ENCODE measurements at places on chromosomes 2 and 18.
A peak's percentile ranks its signal among the peaks of the same experiment; 100 is the strongest.

DNA sequence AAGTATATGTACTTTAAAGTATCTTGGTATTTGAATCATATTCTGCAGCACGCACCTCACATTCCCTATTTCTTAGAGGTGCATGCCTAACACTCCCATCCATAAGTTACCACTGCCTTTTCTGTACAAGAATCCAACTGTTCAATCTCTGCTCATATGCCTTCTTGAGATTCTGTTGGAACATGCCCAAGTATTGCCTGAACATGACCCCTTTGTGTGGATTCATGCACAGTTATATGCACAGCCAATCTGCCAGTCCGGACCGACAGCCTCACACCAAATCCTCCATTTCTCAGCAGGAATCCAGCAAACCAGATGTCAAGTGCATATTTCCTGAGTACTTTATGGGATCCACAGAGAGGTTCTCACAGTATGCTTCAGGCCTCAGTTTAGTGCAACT is 222.0 kb downstream of the TMEM182 start:
- DNase-seq: peak; percentile 72

- no peak for DNase-seq
Observed at GRCh38 chr18:28715206-28715605, 538.3 kb upstream of the CDH2 start.

- no peak for DNase-seq
Observed at GRCh38 chr2:218002143-218002844, 501 bp downstream of the TNS1 start.

DNA sequence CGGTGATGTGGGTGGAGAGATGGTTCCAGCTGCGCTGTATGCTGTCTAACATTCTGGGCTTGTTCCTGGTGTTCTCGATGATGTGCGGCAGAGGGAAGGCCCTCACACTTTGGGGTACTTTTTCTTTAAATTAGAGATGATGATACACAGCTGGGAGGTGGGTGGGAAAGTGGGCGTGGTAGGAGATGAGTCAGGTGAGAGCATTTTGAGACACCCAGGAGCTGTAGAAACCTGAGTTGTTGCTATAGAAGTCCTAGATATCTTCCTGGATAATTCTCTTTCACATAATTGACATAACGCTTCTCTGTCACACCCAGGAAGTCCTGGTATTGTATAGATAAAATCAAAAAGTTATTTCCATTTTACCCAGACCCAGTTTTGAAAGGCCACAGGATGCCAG is 103.8 kb upstream of the ALKAL2 start:
- no peak for DNase-seq

- DNase-seq: no peak
Observed at GRCh38 chr2:62971936-62972335, 78.7 kb upstream of the OTX1 start.

- DNase-seq: no peak
Observed at GRCh38 chr2:54814389-54815147, 91.1 kb downstream of the EML6 start.

DNA sequence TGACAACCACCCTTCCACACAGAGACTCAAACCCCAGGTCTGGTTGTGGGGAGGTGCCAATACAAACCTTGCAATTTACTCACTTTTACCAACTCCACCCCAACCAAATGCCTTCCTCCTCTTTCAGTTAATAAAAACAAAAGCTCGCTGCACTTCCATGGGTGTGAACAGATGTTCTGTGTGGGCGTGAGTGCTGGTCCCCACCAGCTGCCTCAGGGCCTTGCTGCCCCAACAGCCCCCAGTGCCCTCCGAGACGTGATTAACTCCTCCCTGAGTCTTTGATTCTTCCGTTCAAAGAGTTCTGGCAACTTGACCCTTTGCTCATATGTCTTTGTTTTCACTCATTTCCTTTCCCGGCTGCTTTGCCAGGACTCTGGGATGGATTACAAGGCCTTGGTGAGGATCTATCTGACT is 258.9 kb upstream of the CXCR4 start:
- peak; percentile 68 for DNase-seq

- no peak for DNase-seq
Observed at GRCh38 chr2:121960251-121960650, 204.8 kb downstream of the TSN start.

- DNase-seq: no peak
Observed at GRCh38 chr2:8915941-8916340, 78.5 kb upstream of the KIDINS220 start.

DNA sequence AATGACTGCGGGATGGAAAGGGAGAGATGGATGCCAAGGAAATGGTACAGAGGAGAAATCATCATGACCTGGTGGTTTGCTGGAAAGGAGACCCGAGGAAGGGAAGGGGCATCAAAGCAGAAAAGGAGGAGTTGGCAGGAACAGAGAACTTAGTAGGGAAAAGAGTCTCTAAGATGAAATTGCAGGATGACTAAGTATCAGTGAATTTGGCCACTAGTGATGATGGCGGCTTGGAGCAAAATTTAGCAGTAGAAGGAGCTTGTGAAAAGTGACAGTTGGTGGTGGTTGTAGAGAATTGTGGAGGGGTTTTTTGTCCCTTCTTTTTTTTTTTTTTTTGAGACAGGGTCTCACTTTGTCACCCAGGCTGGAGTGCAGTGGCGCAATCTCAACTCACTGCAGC is 10.1 kb downstream of the METAP1D start:
- no peak for DNase-seq

DNA sequence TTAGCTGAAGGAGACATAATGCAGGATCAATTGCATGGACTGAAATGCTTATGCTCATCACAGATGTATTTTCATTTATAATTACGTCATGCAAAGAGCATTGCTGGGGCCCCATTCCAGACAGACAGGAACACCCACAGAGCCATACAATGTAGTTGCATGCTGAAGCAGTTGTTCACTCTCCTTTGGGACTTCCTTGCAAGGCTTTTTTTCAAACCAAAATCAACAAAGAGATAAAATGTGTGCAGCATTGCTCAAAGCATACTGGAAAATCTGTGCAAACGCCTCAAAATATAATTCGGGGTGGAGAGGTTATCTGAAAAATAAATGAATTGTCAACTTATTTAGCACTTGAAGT is 463.2 kb downstream of the CDH2 start:
- DNase-seq: no peak

- DNase-seq: no peak
Observed at GRCh38 chr2:66840321-66841002, 405.5 kb downstream of the MEIS1 start.

DNA sequence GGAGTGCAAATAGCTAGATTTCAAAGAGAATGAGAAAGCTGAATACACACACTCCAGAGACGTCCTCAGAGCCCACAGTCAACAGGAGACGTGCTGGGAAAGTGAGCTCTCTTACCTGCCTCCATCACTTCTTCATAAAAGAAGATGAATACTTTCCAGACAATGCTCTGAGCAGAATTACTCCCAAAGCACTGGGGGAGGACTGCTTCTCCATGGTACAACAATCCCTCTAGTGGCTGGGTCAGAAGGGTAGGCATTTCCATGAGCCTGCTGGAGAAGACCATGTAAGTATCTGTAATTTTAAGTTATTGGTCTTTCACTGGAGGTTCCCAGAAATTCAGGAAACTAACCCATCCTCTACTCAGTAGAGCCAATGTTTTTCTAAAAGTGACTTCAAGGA is 190.3 kb downstream of the RBM43 start:
- DNase-seq: no peak

DNA sequence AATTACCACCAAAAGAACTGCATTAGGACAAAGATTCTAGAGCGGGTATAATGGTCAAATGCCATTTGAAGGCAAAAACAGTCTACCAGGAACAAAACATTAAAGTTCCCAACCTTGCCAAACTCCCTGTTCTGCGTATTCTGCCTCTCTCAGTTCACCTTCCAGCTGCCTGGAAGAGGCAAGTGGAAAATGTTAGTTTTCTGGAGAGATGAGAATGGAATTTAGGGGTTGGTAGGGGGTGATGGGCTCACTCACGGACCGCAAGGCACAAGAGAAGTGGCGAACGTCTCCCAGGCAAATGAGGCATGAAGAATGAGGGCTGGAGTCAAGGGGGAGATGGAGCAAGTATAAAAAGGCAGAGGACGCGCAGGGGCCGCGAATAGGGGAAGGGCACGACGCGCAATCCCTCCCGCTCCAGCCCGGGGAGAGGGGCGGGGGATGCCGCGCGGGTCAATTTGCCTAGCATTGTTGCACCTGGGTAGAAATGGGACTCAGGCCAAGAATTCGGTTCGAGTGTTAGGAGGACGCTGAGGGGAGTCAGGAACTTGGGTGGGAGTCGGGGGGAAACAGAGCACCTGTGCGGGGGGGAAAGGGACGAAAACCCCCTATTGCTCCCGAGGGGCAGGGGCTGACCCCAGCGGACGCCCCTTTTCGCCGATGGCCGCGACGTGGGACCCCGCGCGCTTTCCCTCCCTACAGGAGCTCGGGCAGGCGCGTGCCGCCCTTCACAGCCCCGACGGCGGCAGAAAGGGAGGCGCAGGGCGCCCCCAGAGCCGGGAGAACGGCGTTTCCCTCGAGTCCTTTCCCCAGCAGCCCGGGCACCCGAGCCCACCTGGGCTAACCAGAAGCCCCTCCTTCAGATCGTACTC is 573 bp downstream of the PAIP2B start:
- no peak for DNase-seq

GRCh38 chr2:51065276-51065675 is 33.3 kb upstream of the NRXN1 start:
- DNase-seq: no peak

GRCh38 chr18:10353791-10354190 is 100.6 kb upstream of the APCDD1 start:
- DNase-seq: peak; percentile 59

GRCh38 chr2:231394211-231395141 is 1.0 kb upstream of the B3GNT7 start:
- no peak for DNase-seq

GRCh38 chr2:20156076-20156759 is 68.7 kb downstream of the SDC1 start:
- DNase-seq: no peak

DNA sequence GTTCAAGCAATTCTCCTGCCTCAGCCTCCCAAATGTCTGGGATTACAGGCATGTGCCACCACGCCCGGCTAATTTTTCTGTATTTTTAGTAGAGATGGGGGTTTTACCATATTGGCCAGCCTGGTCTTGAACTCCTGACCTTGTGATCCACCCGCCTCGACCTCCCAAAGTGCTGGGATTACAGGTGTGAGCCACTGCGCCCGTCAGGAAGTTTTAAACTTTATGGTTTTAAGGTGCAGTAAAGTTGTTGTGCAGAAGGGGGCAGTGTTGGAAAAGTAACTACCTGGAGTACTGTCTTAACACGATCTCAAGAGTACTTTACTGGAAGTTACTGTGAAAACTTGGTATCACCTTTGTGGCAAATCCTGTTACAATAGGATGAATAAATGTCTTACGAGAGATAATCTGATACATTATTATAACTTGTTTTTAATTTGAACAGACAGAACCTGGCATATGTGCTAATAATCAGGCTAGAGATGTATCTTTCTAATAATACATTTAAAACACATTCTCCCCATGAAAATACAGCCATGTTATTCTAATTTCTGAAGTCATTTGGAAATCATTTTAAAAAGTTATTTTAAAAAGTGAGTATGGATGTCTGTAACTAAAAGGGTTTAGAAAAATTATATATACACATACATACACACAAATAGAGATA is 10.8 kb downstream of the SPDYA start:
- DNase-seq: no peak

DNA sequence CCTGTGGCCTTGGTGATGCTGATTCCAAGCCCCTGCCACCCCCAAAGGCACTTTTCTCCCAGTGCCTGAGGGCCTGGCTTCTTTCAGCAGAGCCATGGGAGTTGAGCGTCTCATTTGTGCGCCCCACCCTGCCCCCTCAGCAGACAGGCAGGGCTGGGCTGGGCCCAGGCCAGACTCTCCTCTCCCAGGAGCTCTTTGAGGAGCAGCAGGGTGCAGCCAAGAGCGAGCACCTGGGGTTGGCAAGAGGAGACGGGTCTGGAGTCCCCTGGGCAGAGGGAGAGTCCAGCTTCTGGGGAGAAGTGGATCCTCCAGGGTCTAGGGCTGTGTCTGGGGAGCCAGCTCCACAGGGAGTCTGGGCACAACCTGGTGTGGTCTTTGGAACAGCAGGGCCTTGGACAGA is 21.2 kb downstream of the NPPC start:
- DNase-seq: no peak

GRCh38 chr2:227052879-227053278 is 111.1 kb downstream of the COL4A4 start:
- DNase-seq: no peak

- no peak for DNase-seq
Observed at GRCh38 chr2:121254748-121255147, 30.3 kb downstream of the TFCP2L1 start.

GRCh38 chr2:61460163-61460562 is 10.7 kb downstream of the USP34 start:
- no peak for DNase-seq

- no peak for DNase-seq
Observed at GRCh38 chr2:229235131-229235914, 35.8 kb downstream of the PID1 start.

- DNase-seq: no peak
Observed at GRCh38 chr18:49023938-49024803, 73.4 kb upstream of the SMAD7 start.

- no peak for DNase-seq
Observed at GRCh38 chr2:239180526-239181073, 220.2 kb downstream of the HDAC4 start.

DNA sequence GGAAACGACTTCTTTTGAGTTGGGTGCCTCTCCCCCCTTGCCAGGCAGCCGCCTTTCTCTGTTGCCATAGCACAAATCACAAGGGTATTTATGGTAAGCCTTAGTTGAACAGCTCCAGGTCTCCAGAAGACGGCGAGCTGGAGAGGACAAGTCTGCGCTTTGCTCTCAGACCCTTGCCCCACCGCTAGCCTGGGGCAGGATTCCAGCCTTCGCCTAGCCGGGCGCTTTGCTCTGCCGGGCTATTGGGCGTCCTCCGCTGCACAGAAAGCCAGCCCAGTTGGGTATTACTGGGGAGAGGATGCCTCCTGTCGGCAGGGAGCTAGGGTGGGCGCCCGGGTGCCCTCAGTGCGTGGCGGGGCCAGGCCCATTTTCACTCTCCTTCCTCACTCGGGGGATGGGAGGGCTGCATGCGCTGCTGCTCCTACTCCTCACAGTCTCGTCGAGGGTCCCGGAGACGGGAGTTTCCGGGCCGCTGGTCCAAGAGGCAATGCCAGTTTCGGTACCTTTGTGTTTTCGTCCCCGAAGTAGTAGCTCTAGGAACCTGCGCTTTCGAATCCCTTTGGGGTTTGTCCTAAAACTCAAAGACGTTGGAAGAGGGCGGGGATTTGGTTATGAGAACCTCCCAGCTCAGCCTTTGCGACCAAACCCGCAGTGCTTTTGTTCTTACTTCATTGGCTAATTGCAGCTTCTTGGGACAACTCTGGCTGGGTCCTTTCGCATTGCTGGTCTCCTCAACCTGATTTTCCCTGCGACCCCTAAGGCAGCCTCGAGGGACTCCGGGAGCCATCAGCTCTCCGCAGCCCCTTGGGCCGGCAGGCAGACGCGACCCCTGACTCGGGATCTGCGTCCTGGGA is 3.6 kb upstream of the DLX2 start:
- no peak for DNase-seq

DNA sequence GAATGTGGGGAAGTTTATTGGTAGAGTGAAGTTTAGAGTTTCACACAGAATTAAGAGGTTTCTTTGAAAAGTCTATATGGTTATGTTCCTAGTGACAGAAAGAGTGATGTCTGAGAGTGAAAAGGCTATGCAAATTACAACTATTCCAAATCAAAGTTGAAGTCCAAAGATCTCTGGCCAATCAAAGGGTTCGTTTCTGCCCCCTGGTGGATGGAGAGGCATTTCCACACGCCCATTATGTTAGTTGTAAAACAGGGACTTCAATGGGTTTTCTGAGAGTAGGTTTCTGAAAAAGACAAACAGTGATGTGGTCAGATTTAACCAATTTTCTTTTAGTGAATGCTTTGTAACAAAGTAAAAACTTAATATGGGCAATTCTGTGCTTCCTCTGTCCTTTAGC is 441.5 kb upstream of the POU3F3 start:
- DNase-seq: no peak

Data from NCI-H446 treated with DMSO at 0.1 percent for 48 hours (cell line).